ENCODE measurements at places on chromosomes 1 and 21.

- DNase-seq: peak; percentile 78
These were observed 18.0 kb downstream of the CD247 start for GRCh38 chr1:167500283-167500860.

GRCh38 chr1:59682396-59683080, 132.2 kb upstream of the HOOK1 start:
- DNase-seq: no peak

- no peak for DNase-seq
These were observed 227.7 kb downstream of the NFIA start for GRCh38 chr1:61310057-61310456.

DNA sequence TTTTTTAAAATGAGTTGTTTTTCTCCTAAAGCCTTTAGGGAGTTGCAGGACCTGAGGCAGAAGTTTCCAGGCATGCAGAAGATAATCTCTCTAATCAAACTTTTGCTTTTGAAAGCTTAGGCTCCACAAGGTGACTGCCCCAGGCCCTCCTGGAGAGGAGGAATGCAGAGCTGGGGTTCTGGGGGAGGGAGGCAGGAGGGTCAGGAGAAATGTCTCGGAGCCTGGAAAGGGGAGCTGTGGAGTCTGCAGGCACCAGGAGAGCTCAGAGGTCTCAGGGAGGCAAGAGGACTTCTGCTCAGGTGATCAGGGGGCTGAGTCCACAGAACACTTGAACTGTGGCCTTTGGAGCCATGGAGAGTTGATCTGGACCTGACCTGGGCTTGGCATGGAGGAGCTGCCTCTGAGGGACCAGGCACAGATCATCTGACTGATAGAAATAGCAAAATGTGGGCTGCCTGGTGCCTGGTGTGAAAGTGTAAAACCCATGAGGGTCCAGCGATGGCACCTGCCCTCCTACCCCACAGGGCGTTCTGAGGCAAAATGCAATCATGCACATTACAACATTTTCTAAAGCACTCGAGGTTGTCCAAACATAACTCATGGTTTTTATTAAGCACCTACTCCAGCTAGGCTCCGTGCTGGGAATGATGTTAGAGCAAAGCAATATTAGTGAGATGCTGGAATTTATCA, 10.0 kb upstream of the ABCG1 start:
- no peak for DNase-seq

- DNase-seq: no peak
These were observed 31.5 kb downstream of the OLIG1 start for GRCh38 chr21:33101300-33101911.

GRCh38 chr1:36008546-36009197, 75.2 kb upstream of the TEKT2 start:
- peak; percentile 45 for DNase-seq

DNA sequence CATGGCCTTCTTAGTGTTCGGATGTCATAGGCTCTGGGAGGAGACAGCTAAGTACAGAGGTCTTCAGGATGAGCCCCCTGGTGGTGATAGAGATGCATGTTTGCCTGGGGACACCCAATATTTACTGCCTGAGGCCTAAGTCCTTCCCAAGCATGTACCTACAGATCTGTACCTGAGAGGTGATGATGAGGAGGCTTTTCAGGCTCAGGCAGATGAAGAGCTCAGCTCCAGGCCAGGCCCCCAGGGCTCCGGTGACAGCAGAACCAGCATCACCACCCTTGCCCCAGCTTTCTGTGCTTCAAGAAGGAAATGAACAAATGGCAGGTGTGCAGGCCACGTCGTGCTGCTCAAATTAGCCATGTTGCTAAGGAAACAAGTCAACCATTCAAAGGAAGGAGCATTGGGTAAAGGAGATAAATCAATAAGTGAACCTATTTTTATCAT, 21.1 kb downstream of the CACNA1E start:
- DNase-seq: peak; percentile 30

GRCh38 chr21:40646651-40647050, 200.3 kb downstream of the DSCAM start:
- DNase-seq: no peak

DNA sequence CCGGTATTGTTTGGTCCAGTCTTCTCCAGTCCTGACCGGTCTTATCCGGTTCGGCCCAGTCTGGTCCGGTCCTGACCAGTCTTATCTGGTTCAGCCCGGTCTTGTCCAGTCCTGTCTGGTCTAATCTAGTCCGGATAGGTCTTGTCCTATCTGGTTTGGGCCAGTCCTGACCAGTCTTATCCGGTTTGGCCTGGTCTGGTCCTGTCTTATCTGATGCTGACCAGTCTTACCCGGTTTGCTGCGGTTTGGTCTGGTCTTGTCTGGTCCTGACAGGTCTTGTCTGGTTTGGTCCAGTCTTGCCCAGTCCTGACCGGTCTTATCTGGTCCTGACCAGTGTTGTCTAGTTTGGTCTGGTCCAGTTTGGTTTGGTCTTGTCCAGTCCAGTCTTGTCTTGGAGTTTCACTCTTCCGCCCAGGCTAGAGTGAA, 30.1 kb downstream of the DHX9 start:
- DNase-seq: no peak

- DNase-seq: no peak
These were observed 9.0 kb downstream of the SLC1A7 start for GRCh38 chr1:53133261-53134041.

GRCh38 chr1:96002201-96002600, 719.4 kb upstream of the PTBP2 start:
- DNase-seq: no peak

- DNase-seq: no peak
These were observed 10.0 kb downstream of the PDPN start for GRCh38 chr1:13593511-13594131.

- DNase-seq: no peak
These were observed 7.6 kb upstream of the LYST start for GRCh38 chr1:235874261-235874660.

- DNase-seq: no peak
These were observed 193.2 kb downstream of the C1orf94 start for GRCh38 chr1:34369701-34370455.

DNA sequence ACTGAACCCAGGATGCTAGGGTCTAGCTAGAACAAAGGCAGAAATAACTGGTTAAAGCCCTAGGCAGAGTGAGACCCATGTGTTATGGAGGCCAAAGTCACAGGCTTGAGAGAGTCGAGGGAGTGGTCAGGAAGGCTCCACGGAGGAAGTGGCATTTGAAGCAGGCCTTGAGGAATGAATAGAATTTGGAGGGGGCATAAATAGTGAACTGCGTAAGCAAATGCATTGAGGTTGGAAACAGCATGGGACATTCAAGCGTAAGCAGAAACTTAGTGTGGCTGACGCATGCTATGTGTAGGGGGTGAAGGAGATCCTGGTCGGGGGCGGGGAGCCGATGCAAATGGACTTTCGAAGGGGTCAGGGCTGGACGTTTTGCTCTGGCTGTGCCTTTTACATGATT, 11.5 kb downstream of the AZIN2 start:
- DNase-seq: no peak
